ENCODE measurements at places on chromosomes 6 and 20.

- peak; percentile 85 for DNase-seq
Observed at GRCh38 chr6:30396833-30397479, 52.0 kb downstream of the RPP21 start.

GRCh38 chr6:166005944-166006899 is 161.4 kb downstream of the TBXT start:
- no peak for DNase-seq

GRCh38 chr6:52263709-52264540 is 19.6 kb upstream of the IL17F start:
- DNase-seq: peak; percentile 46

GRCh38 chr6:54286141-54286540 is 22.1 kb upstream of the TINAG start:
- no peak for DNase-seq

DNA sequence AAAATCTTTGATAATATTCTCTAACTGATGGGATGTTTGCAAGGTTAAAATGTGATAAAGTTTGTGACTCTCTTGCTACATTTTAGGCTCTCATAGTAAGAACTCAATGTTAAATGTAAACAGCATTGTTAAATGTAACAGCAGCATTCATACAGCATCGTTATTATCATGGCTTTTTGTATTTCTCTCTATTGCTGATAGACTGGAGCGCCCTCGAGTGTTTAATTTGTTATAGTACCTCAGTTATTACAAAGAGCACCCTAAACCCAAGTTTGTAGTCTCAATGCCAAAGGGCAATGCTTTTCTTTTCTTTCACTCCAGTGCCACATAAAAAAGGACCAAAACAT is 14.9 kb upstream of the TTPAL start:
- DNase-seq: no peak

- DNase-seq: no peak
Observed at GRCh38 chr6:97864366-97864765, 581.4 kb upstream of the MMS22L start.

DNA sequence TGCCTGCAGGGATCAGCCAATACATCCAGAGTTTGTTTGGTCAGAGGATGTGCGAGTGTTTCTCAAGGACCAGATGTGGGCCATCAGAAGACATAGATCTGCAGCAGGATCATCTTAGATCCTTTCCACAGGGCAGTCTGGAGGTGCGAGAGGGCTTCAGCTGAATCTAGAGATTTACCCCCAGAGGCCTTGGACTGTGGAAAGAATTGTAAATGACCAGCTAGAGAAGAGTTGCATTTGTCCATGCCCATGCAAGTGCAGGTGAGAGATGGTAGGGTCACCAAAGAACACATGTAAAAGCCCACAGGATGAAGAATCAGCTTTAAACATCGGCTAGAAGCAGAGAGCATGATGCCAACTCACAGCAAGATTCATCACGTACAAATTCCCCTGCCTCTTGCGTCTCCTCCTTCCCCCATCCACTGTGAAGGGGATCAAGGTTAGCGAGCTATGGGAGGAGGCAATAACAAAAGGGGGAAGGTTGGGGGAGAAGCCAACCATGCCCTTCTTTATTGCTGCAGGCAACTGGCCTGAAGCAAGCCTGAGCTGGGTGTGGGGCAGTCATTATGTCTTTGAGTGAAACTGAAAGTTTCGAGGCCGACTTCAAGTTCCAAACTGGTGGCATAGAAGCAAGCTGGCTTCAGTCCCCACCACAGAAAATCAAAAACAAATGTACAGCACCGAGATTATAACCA is 83.5 kb downstream of the SCML4 start:
- no peak for DNase-seq

DNA sequence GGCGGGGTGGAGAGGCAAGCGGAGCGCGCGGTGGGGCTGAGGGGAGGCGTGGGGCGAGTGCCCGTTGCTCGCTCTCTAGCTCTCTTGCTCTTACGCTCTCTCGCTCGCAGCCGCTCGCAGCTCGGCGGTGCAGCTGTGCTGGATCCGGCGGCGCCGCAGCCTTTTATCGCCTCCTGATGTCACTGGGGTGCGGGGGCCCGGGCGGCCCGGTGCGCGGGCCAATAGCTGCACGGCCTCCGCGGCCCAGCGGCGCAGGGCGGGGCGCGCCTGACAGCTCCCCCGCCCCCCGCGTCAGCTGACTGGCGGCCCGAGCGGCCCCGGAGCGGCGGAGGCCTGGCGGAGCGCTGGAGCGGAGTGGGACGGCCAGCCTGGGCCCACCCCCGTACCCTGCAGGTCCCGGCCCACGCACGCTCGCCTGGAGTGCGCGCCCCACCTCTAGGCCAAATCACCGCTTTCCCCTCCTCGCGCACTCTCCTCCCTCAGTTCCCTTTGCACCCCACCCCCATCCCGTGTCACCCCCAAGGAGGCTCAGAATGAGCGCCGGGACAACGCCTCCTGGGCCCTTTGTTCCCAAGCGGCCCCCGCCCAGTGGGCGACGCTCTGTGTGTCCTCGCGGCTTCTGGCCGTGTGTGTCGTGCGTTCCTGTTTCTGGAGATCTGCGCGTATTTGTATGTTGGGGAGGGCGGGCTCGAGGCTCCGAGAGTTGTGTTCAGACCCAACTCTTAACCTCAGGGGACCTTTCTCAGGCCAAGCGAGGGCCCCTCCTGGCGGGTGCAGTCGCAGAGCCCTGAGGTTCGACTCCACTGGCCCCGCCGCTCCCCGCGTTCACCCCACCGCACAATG is at the start of gene MAFB:
MAFB (minus strand) TSS at position 137 of the 843 bp plus-strand sequence. CDS start 386 bp downstream, outside the sequence.
- DNase-seq: no peak

GRCh38 chr6:1312473-1313367 is 822 bp downstream of the FOXQ1 start:
- no peak for DNase-seq

DNA sequence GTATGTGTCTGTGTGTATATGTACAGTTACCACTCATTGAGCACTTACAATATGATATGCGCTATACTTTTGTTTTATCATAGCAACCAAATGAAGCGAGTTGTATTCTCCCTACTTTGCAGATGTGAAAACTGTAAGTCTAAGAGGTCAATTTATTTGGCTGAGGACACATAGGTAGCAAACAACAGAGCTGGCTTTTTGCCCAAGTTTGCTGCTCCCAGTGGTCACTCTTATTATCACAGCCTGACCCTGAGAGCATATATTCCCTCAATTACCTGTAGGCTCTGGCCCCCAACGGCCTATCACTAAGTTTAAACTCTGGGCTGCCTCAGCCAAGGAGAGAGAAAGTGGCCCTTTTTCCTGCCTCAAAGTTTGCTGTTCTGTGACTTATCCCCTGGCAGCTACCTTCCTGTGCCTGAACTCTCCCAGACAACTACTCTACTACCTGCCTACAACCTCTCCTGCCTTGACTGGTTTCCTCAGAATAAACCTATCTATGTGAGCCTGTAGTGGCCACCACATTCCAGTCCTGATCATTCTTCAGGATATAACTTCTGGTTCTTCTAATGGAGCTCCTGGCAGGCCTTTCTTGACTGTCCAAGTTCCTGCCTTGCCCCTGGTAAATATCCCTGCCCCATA is 221.8 kb downstream of the FRK start:
- no peak for DNase-seq

- no peak for DNase-seq
Observed at GRCh38 chr6:136360783-136361182, 71.1 kb upstream of the BCLAF1 start.

DNA sequence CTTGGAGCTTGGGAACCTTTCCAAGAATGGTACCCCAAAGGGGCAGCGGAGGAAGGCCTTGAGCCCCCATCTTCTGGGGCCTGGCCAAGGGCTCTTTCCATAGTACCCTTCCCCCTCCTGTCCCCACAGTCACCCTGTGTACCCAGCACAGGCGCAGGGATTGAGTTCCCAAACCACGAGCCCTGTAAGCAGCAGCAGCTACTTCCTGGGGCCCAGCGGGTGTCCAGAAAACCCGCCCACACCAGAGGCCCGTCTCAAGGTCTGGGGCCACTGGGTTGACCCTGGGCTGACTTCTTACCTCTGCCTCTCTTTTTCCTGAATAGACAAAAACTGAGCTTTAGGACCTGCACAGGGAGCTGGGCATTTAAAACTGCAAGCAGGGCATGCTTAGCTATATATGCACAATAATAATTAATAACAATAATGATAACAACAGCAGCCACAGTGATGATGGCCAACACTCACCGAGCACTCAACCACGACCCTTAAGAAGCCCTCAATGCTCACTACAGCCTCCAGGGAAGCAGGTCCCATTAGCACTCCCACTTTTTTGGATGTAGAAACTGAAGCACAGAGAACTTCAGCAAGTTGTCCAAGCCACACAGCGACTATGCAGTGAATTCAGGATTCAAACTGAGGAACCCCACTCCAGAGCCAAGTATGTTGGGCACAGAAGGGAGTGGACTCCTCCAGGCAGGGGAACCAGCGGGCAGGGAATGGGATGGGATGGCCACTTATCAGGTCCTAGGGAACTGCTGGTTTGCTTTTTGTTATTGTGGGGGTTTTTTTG is 14.5 kb downstream of the NOL4L start:
- no peak for DNase-seq

- DNase-seq: no peak
Observed at GRCh38 chr6:16725145-16725864, 36.0 kb downstream of the ATXN1 start.

- DNase-seq: no peak
Observed at GRCh38 chr6:36694616-36695015, 3.0 kb upstream of the RAB44 start.

- no peak for DNase-seq
Observed at GRCh38 chr6:31098449-31098938, 13.9 kb downstream of the C6orf15 start.

- no peak for DNase-seq
Observed at GRCh38 chr6:24401458-24401857, 1.3 kb upstream of the MRS2 start.

DNA sequence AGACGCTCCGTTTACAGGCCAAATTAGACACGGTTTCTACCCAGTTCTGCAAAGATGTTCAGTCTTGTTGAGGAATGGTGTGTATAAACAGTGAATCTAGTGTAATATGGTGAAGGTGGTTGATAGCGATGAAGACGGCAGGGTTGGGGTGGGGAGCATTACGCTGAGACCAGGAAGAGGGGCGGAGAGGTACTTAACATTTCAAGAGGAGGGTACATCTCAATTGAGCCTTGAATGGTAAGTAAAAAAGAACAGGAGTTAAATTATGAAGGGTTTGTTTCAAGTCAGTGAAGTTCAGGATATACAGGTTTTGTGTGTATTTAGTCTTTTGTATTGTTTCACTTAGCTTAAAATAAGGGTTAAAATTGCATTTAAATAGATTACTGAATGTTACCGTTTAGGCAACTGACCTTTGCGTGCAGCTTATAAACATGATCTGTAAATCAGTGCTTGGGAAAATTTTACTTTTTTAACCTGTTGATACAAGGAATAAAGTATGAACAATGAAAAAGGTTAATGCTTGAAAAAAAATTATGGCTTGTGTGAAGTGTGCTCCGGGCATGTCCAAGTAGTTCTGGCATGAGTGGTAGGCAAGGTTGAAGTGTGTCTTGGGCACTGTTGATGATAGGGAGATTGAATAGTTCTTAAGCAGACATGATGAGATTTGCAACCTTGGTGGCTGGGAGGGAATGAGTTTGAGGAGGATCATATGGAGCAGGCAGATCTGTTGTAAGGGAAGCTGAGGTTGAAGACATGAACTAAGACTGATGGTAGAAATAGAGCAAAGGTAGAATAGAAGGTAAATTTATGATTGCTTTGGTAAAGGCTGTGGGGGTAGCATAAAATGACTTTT is 842 bp downstream of the POLR1C start:
- no peak for DNase-seq

DNA sequence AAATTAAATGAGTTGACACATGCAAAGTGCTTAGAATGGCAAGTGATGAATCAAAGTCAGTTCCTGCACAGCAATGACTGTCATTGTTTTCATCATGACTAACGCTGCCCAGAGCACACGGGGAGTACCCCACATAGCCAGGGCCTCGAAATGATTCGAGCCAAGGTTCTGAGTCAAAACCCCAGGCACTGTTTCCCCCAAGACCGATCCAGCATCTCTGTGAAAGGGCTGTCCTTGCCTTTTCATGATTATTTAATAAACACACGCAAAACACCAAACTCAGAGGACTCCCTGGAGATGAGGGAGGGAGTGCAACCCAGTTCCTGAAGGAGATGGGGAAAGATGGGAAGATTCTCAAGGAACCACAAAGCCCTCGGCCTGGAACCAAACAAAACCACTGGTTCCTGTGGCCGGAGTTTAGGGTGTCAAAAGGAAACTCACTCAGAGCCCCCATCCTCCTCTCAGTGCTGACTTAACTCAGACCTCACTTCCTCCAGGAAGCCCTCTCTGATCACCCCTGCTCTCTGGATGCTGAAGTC is 3.8 kb downstream of the PREX1 start:
- DNase-seq: no peak

GRCh38 chr6:120122401-120122800 is 772.8 kb upstream of the MAN1A1 start:
- DNase-seq: no peak

- no peak for DNase-seq
Observed at GRCh38 chr6:140567466-140567865, 1193.0 kb upstream of the CITED2 start.

DNA sequence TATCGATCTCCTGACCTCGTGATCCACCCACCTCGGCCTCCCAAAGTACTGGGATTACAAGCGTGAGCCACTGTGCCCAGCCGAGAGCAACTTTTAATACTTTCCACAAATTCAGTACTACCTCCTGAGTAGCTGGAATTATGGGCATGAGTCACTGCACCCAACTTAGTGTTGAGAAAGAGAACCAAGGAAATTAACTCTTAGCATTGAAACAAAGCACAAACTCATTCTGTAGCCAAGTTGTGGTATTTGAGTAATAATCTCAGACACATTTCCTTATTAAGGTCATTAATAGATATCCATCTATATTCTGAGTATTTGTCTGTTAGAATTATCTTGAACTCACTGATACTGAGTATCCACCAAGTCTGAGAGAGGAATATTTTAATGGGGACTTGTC is 14.3 kb upstream of the ELOVL2 start:
- DNase-seq: no peak

- no peak for DNase-seq
Observed at GRCh38 chr6:37919417-37920157, 100.1 kb downstream of the ZFAND3 start.

DNA sequence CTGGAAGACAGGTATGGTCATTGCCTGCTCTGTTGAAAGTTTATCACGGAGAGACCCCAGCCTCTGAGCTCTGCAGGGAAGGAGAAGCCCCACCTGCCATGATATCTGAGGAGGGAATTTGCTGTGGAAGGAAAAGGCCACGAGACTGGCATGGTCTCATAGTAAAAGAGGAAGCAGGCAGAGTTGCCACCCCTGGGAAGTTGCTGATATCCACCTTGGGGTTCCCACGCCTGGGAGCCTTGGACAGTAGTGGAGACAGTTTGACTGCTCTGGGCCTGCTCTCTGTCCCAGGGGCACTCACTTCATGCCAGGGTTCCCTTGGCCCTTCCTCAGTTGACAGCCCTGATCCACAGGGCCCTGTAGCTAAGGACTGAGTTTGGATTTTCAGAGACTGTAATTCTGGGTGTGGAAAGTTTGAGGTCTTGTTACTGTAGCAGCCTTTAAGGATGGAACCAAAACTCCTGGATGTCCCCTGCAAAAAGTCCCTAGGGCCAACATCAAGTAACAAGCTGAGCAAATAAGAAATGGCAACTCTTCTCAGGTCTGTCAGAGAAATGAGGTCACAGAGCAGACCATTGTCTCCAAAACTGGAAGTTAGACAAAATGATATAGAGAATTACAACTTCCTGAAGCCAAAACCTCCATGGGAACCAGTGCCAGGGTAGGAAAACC is 6.9 kb upstream of the SIRPB1 start:
- no peak for DNase-seq

- DNase-seq: peak; percentile 6
Observed at GRCh38 chr6:37819802-37820717, 533 bp downstream of the ZFAND3 start.

Measured in stimulated activated CD8-positive, alpha-beta memory T cell treated with anti-CD3 and anti-CD28 coated beads, Interleukin-4, amount 100 ng/mL, for 1 hour (primary cell).